Stimulated activated CD8-positive, alpha-beta memory T cell treated with anti-CD3 and anti-CD28 coated beads, Interleukin-2, amount 100 ng/mL, for 1 hour (primary cell): ENCODE measurements at places on chromosomes 16 and 17.

- no peak for DNase-seq
Observed at GRCh38 chr17:41301916-41302901, at the start of gene KRTAP29-1. Gene KRTAP29-1, minus strand, starts transcription at chr17:41302851. Its CDS starts 0 bp downstream, at chr17:41302851.

- no peak for DNase-seq
Observed at GRCh38 chr17:1920948-1921351, 91.1 kb downstream of the RPA1 start.

DNA sequence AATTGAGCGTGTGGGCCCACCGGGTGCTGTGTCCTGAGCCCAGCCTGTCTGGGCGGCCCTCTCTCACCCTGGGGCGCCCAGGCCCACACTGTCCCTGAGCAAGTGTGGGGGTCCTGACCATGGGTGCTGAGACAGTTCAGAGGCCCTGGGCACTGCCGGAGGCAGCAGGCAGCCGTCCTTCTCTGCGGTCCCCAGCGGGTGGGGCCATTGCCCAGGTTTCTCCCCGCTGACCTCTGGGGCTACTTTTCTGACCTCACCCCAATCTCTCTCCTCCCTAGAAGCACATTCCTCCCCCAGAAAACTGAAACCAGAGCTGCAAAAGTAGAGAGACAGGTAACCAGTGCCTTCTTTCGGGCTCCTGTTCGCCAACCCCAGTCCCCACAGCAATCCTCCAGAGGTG lies 36.0 kb upstream of the PVALEF start:
- no peak for DNase-seq

DNA sequence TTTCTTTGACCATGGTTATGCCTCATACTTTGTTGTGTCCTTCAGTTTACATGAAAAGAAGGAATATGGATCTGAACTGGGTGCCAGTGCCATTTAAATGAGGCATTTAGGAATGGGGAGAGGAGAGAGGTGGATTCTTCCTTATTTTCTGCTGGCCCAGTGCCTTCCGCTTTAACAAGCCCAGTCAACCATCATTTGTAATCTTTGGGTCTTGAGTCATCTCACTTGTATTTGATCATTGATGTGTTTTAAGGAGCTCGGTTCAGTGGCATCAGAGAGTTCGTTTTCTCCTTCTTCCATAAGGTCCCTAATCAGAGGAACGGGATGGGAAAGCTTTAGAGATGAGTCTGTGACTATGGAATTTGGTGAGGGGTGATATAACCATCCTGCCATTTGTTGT lies 334.9 kb downstream of the WWOX start:
- DNase-seq: no peak

DNA sequence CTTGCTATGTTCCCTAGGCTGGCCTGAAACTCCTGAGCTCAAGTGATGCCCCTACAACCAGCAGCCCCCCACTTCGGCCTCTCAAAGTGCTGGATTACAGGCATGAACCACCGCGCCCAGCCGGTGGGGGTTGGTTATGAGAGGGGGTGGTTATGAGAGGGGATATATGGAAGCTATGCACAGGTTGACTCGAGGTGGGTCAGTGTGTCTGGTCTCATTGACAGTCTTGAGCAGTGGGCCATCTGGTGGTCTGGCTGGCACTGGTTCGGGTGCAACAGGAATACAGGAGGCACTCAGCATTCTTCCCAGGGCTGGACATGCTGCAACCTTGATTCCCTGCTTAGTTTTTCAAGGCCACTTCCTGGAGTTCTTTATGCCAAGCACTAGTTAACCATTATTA lies 5.6 kb upstream of the STX1B start:
- no peak for DNase-seq

- no peak for DNase-seq
Observed at GRCh38 chr16:71555230-71555891, 21.5 kb downstream of the TAT start.

DNA sequence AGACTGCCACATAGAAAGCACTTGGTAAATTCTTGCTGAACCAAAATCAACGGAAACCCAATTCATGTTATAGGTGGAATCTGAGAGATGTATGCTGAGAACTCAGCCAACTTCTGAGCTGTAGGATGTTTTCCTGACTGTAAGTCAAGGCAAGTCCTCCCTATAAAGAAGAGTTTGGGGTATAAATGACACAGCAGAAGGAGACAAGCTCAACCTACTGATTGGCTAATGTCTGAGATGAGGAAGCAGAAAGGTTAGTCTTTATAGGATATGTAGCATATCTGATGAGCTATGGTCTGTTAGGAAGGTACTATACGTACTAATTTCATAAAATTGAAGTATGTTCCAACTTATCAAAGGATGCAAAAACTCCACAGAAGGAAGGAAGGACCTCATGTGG lies 99.5 kb downstream of the XYLT1 start:
- no peak for DNase-seq

DNA sequence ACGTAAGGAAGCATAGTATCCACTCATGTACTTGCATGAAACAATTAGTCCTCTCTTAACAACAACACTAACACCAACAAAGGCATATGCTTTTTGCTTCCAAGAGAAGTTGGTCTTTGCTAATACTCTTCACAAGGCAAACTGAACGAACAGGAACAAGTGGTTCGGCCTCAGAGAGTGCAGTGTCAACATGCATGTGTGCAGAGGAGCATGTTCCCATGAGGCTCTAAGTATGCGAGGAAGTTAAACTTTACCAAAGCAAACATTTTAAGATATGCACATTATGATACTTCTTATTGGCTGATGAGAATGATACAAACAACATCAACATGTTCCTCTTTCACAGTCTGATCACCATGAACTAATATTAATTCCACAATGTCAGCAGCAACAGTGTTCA lies 285.3 kb upstream of the IRX5 start:
- no peak for DNase-seq

- DNase-seq: no peak
Observed at GRCh38 chr17:49629447-49629846, 48.5 kb downstream of the SPOP start.

DNA sequence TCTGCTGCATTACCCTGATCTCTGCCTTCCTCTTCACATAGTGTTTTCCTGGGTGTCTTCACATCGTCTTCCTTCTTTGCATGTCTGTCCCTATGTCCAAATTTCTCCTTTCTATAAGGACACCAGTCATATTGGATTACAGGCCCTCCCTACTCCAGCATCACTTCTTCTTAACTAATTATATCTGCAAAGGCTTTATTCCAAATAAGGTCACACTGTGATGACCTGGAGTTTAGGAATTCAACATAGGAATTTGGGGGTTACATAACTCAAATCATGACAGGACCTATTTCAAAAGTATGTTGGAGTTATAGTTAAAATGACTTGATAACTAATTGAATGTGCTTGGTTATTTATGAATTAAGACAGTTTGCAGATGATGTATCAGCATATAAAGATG lies 490.5 kb upstream of the ERCC4 start:
- DNase-seq: no peak

DNA sequence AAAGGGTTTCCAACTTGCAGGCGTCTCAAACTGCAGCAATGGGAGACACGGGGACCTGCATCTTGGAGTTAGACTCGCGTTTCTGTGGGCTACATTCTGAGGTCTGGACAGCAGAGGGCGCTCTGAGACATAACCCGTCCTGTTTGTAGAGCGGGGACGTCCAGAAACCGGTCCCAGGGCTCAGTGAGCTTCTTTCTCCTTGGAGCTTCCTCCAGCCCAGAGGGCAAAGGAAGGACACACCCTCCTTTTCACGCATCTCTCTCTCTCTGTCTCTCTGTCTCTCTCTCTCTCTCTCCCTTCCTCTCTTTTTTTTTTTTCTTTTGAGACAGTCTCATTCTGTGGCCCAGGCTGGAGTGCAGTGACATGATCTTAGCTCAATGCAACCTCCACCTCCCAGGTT lies 19.8 kb downstream of the COX4I1 start:
- DNase-seq: peak; percentile 72

GRCh38 chr16:23959072-23959751 lies 123.4 kb downstream of the PRKCB start:
- no peak for DNase-seq

GRCh38 chr17:55466671-55467070 lies 44.6 kb downstream of the SMIM36 start:
- no peak for DNase-seq

- no peak for DNase-seq
Observed at GRCh38 chr16:81942007-81942601, 69.2 kb downstream of the SDR42E1 start.

- no peak for DNase-seq
Observed at GRCh38 chr16:5756969-5757368, 659.4 kb upstream of the EEF2KMT start.

GRCh38 chr17:77613218-77613617 lies 345.3 kb upstream of the TNRC6C start:
- no peak for DNase-seq

- DNase-seq: no peak
Observed at GRCh38 chr17:929586-929985, 50.0 kb downstream of the NXN start.

GRCh38 chr17:70344386-70345060 lies 175.2 kb downstream of the KCNJ2 start:
- DNase-seq: no peak

DNA sequence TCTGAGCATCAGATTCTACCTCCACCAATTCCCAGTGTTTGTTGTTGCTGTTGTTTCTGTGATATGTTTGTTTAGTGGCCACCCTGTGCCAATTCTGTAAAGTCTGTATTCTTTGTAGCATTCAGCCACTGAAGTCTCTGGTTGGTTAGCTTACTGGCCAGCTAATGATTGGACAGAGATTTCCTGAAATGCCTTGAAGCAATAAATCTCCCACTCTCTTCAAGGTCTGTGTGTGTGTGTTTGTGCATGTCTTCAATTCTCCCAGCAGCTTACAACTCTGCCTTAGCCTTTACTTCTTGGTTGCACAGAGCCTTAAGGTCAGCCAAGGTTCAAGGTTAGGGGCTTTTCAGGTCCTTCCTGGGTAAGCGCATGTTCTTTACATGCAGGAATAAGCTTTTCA lies 38.2 kb downstream of the PRPSAP2 start:
- DNase-seq: no peak

- no peak for DNase-seq
Observed at GRCh38 chr16:86802013-86802412, 223.7 kb downstream of the FOXL1 start.

GRCh38 chr16:20760346-20760745 lies 3.5 kb upstream of the ACSM3 start:
- DNase-seq: no peak

- no peak for DNase-seq
Observed at GRCh38 chr17:64777415-64778239, 115.5 kb upstream of the SMURF2 start.

- DNase-seq: no peak
Observed at GRCh38 chr17:81197831-81198490, 24.8 kb downstream of the CEP131 start.

- DNase-seq: no peak
Observed at GRCh38 chr17:35010093-35010492, 29.8 kb downstream of the LIG3 start.

- no peak for DNase-seq
Observed at GRCh38 chr16:89670496-89671431, 13.1 kb downstream of the SPATA33 start.

DNA sequence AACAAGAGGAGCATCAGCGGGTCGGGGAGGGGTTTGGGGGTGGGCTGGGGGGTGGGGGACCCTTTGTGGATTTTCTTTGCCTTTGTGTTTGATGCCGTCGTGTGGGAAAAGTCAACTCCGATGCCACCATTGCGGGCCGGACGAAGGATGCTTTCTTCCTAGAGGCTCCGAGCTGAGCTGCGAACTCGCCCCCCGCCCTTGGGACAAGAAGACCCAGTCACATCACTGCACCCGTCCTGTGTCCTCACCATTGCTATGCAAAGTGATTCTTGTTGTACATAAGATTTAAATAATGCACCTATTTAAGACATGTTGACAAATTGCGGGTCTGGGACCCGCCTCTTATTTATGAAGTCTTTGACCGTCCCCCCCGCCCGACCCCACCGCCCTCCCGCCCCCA lies 69.0 kb upstream of the PLCG2 start:
- DNase-seq: no peak

GRCh38 chr17:35368081-35368830 lies 5.2 kb downstream of the SLFN11 start:
- no peak for DNase-seq

DNA sequence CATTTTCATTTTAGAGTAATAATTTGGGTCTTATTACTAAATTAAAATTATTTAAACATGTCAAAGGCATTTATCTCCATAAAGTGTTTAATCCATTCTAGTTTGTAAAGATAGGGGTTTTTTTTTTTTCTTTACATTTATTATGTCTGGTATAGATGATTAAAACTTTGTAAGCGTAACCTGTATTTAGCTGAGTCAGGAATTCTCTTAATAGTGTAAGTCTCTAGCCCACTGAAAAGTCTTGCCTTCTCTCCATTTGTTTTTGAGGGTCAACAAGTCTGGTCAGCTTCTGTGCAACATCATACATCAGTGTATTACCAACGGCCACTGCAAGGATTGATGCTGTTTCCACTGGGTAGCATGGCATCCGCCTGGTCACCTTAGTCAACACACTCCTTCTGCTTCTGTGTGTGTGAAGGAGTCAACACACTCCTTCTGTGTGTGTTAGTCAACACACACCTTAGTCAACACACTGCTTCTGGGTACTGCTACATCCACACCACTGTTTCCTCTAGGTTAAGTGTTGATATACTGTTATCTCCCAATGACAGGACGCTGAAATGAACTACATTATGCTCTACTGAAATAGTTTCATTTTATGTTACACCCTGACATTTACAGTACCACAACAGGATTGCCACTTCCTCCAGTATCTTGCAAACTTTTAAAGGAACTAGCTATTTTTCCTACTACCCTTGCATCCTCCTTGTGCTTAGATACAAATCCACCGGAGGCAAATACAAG lies 37.3 kb upstream of the VWA3A start:
- no peak for DNase-seq

GRCh38 chr16:23482778-23483177 lies 27.5 kb downstream of the GGA2 start:
- DNase-seq: peak; percentile 26

DNA sequence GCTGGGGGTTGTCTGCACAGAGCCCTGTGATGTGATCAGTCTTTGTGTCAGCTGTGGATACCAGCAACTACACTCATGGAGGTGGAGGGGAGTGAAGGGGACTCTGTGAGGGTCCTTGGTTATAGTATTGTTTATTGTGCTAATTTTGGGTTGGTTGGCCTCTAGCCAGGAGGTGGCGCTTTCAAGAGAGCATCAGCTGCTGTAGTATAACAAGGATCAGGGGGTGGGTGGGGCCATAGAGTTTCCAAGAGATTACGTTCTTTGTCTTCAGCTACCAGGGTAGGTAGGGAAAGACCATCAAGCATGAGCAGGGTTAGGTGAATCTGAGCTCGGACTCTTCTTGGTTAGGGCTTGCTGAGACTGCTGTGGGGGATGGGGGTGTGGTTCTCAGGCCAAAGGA lies 97.1 kb upstream of the HS3ST3A1 start:
- no peak for DNase-seq

- DNase-seq: no peak
Observed at GRCh38 chr17:74871356-74872076, 1.3 kb downstream of the FDXR start.

GRCh38 chr17:74307984-74308773 lies 17.8 kb upstream of the KIF19 start:
- DNase-seq: no peak

DNA sequence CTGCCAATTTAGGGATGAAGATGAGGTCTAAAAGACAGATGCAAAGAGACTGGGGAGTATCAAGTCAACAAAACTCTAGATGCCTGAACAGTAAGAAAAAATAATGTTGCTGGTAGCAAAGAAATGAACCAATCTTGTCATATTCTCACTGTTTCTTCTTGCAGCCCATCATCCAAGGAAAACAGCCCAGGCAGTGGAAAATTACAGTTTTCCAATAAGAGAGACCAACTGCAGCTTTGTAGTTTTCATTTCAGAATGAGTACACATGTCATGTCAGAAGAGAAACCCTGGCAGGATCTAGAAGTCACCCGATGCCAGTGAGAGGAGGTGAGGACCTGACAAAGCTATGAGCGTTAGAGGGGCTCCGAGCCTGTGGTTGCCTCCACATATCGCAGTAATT lies 500.4 kb upstream of the PSMD7 start:
- no peak for DNase-seq
